ENCODE measurements at places on chromosomes 5 and 9.

GRCh38 chr9:112198646-112199045 is 23.5 kb upstream of the SUSD1 start:
- DNase-seq: no peak

DNA sequence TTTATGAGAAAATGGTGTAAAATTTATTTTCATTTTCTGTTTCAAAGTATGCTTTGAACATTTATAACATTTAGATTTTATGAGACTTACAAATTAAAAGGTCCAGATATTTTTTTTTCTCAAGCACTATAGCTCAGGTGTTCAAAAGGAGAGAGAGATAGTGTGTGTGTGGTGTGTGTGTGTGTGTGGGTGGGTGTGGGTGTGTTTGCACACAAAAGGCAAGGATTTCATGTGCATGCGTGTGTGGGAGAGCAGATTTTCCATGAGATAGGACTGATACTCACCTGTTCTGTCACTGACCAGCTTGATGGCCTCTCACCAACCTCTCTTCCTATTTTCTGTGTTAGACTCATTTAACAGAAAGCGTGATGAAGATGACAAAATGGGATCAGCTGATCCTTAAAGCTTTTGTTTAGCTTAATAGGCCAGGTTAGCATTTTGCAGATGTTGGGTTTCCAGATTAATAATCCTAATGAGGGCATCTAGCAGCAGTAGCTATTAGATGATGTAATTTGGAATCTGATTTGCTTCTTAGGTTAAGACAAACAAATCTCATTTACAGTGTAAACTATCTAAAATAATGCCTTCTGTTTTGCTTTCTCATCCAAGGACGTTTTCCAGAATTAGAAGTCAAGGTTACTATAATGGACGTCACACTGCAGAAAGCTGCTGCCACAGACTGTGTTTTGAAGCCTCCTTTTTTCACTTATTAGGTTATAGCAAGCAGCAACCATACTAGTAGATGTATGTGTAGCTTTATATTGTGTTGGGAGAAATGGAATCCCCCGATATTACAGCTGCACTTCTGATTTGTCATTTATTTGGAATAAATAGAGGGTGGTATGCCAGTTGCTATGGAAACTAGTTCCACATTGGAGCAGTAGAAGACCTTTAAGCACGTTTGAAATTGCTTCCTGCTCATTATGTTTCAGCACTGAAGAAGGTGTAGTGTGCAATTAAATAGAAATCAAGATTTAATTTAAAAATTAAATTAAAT is 355.6 kb downstream of the TAF11L14 start:
- no peak for DNase-seq

- DNase-seq: no peak
These were observed 27.3 kb downstream of the NR6A1 start for GRCh38 chr9:124743686-124744348.

DNA sequence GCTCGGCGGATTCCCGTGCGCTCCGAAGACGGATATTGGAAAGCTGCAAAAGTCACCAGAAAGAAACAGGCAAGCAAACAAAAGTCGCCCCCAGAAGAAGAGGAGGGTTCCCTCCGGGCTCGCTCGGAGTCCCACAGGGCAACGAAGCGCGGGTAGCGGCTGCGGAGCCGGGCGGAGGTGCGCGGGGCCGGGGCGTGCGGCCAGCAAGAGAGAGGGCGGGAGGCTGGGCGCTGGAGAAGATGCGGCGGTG is at the start of gene FBN2:
Gene FBN2 (minus strand): TSS at position 246 of the 250 bp plus-strand sequence. CDS start 642 bp downstream, outside the sequence.
- no peak for DNase-seq

DNA sequence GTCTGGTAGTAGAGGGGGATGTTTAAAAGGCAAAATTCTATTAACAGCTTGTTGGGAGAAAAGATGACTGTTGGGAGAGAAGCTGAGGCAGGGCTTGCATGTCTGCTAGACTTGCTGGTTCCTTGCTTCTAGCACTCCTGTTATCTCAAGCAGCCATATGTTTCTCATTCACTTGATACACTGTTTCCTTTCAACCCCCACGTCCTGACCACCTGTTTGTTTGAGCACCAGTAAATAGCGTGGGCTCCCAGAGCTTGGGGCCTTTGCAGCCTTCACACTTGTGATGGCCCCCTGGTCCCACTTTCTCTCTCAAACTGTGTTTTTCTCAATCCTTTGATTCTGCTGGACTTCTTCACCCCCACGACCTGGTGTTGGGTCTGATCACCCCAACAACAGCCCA is 111.7 kb upstream of the TMEM161B start:
- no peak for DNase-seq

DNA sequence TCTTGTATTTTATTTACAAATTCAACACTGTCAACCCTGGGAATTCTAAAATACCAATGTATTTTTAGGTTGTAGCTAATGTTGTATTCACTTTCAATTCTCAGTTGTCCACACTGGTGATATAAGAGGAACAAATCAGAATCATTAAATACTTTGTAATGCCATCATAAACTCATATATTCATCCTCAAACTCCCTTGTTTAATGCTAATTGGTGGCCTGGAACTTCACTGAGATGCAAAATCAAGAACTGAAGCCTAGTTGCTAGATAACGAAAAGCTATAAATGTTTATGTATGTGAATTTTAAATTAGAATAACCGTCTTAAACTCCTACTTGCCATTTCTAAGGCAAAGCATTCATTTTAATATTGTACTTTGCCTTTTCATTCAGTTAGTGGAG is 274.7 kb downstream of the RAB3C start:
- no peak for DNase-seq

GRCh38 chr5:10958728-10959127 is 197.7 kb upstream of the DAP start:
- DNase-seq: no peak

DNA sequence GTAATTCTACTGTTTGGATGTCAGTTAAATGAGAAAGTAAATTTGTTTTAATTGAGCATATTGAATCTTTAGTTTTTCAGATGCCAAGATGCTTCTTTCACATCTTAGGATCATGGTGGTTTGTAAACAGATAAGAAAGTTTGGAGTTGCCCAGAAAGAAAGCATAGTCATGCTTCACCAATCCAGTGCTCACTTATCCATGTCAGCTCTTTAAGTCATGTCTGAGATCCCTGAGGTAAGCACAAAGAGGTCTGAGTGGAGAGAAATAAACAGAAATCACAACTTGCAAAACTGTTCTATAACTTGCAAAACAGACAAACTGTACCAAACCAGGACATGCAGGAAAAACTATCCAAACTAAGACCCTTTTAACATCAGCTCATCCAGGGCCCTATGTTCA is 87.7 kb downstream of the OSTF1 start:
- no peak for DNase-seq

DNA sequence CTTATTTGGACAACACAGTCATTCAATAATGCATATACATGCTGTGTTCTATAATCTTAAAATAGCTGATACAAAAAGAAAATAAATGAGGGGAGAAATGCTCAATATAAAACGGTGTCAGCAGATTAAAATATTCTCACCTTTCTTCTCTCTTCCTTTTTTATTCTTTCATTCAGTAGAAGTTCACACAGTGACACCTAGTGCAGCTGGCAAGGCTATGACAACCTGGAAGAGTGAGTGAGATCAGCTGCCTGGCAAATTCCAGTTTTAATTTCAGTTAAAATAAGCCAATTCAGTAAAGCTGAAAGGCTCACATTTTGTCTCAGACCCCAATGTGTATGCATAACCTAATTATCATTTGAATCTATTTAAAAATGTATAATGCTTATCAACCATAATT is 150.3 kb downstream of the RASEF start:
- DNase-seq: no peak

GRCh38 chr9:137899551-137900360 is 22.2 kb downstream of the CACNA1B start:
- DNase-seq: no peak

GRCh38 chr5:140391312-140391711 is 10.3 kb upstream of the ANKHD1 start:
- no peak for DNase-seq

DNA sequence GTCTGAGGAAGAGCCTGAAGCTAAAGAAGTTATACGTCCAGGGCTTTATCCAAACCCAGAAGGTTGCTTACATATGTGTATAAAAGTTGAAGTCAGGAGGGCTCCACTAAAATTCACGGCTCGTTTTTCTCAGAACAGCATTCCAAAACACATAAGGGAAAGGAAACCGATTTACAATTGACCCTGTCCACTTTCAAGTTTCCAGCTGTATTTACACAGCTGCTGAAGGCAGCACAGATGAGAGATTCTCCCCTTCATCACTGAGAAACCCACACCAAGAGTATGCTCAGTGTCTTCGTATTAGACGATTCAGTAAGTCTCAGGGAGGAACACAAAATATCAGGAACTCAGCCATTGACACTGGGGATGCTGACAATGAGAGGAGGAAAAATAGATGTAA is 5.9 kb upstream of the NREP start:
- DNase-seq: no peak

DNA sequence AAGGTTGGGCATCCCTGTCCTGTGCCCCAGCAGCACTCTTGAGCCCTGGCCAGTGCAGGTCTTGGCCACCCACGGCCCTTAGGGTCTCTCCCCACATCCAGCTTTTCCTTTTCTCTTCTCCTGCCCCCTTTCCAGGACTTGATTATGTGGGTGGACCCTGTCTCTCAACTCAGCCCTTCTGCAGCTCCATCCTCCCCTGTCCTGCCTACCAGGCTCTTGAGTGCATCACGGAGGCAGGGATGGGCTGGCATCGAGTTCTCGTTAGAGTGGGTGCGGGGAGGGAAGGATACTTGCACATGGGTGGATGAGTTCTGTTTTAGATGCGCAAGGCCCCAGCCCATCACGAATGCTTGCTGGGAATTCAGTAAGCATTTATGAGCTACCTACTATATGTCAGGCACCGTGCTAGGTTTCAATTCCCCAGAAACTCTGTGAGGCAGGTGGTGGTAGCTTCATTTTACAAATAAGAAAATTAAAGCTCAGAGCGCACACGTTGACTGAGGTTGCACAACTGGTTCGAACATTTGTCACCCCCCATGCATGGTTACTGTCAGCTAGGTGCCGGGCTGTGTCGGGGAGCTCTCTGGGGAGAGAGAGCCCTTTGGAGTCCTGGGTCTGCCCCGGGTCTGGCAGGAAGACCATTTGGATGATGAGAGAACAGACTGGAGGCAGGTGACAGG is 144.6 kb upstream of the PITX1 start:
- no peak for DNase-seq

DNA sequence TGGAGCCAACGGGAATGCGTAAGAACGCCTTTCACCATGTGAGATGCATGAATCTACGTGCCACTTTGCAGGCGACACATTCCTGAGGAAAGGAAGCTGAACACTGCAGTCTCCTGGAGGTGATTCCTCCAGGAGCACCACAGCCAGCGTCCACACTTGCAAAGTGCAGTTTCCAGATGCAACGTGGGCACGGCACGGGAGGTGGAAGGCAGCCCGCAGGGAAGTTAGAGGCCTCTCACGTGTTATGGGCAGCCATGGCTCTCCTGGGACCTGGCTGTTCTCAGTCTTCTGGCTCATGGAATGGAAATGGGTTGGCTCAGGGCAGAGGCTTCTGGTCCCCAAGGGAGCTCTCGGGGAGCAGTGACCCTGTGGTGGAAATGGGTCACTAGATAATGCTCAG is 381.0 kb upstream of the IRX4 start:
- DNase-seq: no peak

DNA sequence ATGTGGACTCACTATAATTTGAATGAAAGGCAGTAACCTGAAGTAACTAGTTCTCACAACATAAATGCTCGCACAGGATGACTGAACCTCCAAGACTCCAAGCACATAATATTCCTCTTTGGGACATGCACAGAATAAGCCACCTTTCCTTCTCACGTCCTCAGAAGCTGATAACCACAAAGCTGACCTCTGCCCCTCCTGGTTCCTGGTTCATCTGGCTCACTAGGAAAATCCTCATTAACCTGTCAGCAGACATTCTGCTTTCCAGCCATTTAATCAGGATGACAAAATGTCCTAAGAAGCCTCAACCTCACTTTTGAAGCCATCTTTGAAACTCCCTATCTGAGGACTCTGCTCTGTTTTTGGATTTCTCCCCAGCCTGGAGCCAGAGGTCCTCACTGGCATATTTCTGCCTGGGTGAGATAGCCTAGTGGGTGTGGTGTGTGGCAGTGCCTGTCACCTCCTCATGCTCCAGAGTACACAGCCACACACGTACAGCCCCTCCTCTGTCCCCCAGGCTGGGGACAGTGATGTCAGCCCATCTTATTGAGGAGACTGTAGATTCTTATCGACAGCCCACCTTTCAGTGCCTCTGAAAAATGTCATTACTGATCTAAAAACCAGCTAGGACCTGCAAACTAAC is 10.3 kb downstream of the ANKH start:
- DNase-seq: no peak

DNA sequence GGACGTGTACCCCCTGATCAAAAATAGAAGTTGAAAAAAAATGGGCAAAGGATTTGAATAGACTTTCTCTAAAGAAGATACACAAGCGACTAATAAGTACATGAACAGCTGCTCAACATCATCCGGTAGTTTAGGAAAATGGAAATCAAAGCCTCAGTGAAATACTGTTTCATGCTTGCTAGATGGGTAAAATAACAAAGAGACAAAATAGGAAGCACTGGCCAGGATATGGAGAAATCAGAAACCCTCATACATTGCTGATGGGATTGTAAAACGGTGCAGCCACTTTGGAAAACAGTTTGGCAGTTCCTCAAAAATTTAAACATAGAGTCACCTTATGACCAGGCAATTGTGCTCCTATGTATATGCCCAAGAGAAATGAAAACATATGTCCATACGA is 65.0 kb upstream of the SUB1 start:
- DNase-seq: no peak

- DNase-seq: no peak
These were observed 56.8 kb upstream of the ALDH1B1 start for GRCh38 chr9:38335686-38336085.

Measured in activated effector memory CD4-positive, alpha-beta T cell treated with Interleukin-2 at 50 U/mL for 16 hours (primary cell).